Posterior cingulate gyrus (tissue), 11 donors: ENCODE measurements at places on chromosomes 4 and X.

DNA sequence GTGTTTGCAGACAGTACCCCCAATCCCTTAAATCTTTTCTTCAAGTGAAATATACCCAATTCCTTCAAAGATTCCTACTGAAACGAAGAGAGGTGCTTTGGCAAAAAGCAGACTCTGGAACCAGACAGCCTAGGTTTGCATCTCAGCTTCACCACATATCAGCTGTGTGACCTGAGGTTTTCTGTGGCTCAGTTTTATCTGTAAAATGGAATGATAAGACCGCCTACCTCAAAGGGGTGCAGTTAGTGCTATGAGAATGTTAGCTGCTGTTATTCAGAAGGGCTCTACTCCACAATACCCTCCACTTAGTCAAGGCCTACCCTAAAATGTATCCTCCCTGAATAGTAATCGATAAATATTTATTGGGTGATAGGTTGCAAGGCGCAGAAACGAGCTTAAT lies 664 bp downstream of the PIR start:
- DNase-seq: no peak

GRCh38 chr4:75229806-75230570 lies 284.2 kb downstream of the RCHY1 start:
- DNase-seq: no peak

- no peak for DNase-seq
Observed at GRCh38 chr4:183909801-183910200, 4.7 kb downstream of the STOX2 start.

DNA sequence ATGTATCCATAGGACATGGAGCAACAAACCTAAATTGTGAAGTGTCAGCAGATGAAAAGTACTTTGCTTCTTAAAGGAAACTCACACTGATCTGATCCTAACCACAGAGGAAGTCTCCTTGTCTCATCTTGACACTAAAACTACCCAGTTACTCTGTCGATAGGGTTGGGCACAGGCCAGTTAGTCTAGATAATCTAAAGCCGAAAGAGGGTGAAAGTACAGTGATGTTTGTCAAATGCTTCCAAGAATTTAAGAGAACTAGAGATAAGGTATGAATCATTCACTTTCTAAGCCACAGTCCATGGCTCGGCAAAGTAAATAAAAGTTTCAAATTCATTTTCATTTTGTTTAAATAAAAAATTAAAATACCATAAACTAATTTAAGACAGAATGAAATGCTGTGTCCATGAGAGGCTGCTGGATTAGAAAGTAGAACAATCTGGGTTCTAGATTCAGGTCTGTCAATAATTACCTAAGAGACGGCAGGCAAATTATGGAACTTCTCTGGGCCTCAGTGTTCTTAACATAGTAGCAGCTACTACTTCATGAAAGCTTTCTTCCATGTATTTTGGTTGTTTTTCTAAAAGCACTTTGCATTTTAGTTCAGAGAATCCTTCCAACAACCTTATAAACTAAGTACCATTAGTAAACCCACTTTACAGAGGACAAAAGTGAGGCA lies 176.7 kb downstream of the LDB2 start:
- DNase-seq: no peak

DNA sequence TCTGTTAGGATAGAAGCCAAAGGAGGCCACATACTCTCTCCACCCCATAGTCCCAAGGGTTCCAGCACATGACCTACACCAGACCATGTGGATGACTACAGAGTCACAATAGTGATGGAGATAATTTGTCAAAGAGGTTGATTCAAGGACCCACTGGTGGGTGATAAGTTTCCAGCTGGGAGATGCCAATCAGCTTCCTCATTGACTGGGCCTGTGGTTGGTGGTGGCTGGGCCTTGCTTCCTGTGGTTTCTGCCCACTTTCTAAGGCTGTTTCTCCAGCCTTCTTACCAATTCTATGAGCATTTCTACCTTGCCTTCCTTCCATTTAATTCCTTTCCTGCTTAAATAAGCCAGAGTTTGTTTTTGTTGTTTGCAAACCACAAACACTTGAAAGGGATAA lies 95.5 kb upstream of the CPEB2 start:
- no peak for DNase-seq

DNA sequence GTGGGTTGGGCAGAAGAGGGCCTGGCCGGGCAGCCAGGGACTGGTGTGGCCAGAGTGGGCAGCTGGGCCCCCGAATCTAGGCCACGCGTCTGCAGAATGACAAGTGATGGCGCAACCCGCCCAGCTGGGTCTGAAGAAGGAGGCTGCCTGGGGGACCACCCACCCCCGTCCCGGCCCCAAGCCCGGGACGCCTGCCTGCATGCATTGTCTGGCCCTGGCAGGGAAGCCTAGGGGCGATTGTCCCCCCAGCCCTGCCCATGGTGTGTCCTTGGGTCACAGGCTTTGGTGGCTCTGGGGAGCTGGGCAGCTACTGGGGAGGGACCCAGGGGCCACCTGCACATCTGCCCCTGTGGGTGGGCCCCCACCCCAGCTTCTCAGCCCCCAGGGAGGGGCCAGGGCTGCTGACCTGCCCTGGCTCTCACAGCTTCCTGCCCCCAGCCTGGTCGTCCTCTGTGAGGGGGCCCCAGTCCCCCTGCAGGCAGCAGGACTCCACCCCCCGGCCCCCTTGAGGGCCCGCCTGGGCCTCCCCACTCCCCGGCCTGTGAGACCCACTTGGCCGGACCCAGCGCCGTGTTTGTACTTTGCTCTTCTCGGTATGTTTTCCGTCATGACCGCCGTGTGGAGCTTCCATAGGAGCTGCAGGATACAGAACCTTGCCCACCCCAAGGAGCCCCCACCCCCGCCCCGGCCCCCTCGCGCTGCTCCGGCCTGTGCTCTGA lies 4.9 kb downstream of the FGFR3 start:
- DNase-seq: peak; percentile 67

DNA sequence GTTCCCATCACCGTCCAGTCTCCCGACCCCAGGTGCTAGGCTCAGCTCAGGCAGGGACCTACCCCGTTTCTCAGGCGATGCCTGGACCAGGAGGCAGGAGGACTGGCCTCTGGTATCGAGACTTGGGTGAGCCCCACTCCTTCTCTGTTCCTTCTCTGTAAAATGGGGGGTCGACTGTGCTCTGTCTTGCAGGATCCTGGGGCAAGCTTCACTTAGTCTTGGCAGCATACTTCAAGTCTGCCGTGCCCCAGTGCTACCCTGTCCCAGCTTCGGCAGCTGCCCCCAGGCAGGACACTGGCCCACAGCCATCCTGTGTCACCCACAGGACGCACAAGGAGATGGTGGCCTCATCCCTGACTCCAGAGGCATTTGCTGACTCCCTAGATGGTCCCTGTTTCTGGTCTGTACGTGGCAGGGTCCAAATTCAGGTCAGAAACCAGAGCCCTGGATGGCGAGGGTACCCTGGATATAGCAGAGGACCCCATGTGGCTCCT lies 7.0 kb upstream of the HAUS7 start:
- no peak for DNase-seq

DNA sequence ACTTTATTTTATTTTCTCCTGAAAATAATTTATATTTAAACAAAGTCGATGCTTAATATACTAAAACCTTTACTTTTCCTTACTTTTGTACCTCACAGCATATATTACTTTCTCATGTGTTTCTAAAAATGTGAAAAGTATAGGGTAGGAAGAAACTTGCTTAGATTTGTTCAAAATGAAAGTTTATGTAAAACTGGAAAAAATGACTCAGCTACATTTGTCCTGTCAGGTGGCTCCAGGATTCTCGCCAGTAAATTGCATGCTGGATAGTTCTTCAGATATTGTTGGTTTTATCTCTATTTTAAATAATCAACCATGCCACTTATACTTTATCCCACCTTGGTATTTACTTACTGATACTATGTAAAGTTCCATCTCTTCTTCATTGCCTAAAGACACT lies 159.2 kb upstream of the NDST4 start:
- DNase-seq: no peak

DNA sequence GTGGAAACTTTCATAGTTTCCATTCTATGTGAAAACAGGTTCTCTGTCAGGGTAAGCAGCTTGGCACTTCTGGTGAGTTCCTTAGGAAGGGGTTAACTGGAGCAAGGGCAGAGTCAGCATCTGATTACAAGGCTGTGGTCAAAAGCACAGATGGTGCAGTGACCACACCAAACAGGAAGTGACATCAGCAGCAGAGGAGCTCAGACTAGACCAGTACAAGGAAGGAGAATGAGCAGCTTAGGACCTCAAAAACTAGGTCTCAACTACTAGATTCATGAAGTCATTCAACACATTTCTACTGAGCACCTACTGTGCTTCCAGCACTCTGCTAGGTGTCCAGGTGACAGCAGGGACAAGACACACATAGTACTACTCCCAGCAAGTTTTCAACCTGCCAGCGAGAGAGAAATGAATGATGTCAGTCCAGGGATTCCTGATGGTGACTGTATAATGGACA lies 130.2 kb downstream of the AMELX start:
- DNase-seq: no peak

GRCh38 chr4:177283167-177283566 lies 26.5 kb upstream of the NEIL3 start:
- DNase-seq: no peak

GRCh38 chr4:169110633-169111032 lies 100.6 kb upstream of the CBR4 start:
- DNase-seq: no peak
